ENCODE measurements at places on chromosomes 3 and 15.

DNA sequence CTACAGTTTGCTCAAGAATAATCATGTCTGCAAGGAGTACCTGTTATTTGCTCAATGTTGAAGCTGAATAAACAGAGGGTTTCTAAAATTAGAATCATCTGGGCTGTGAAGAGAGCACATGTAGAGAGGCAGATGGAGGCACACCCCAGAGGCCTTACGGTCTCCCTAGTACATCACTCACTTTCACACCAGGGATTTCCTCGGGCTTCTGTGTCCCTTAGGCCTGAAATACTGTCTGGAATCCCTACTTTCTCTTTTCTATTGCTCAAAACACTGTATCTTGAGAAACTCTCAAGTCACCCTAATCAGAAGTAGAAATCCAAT is 473.7 kb upstream of the ROBO2 start:
- no peak for DNase-seq

GRCh38 chr3:16881896-16882630 is 2.7 kb upstream of the PLCL2 start:
- DNase-seq, result no peak

GRCh38 chr3:178382449-178383061 is 153.7 kb upstream of the KCNMB2 start:
- no peak for DNase-seq

DNA sequence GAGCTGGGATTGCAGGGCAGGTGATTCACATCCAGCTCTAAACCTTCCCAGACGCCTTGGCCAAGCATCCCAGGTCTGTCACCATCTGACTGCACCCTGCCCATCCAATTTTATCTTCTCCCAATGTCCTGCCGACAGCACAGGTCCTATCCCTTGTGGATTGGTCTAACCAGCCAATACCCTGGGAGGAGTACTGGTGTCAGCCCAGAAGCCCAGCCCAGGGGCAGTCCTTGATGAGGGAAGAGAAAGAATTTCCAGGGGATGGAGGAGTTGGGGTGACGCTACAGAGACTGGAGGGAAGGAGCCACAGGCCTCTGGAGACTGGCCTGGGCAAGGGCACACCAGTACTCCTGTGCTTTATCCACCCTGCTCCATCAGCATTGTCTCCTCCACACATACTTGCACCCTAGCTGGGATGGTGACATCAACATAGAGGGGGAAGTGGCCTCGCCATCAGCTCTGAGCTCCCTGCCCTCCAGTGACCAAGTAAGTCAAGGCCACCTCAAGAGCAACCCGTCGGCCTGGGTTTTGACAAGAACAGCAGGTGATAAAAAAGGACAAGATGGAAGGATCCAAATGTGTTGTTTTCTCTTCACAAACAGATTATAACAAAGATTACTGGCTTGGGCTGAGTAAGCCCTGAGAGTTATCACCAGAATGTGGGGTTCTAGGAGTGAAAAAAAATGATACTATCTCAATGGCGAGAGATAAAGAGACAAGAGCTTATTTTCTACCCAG is 114.6 kb downstream of the AQP9 start:
- DNase-seq, result no peak

GRCh38 chr15:58532126-58532525 is 100.3 kb downstream of the LIPC start:
- no peak for DNase-seq

All from activated CD4-positive, alpha-beta T cell treated with anti-CD3 and anti-CD28 coated beads, Interleukin-2, Interleukin-4, amounts not matched to agents 100 ng/mL and 50 ng/mL, durations not matched to agents 16 hours and 8 hours (primary cell).